ENCODE measurements at places on chromosomes 5 and 9. TPM values are rescaled to one million over a fixed set of nuclear protein-coding genes. Genes with fewer than 3 reads are reported as not detected.
A peak's percentile ranks its signal among the peaks of the same experiment; 100 is the strongest.

- DNase-seq = no peak
Observed at GRCh38 chr9:86854898-86855523, 92.3 kb downstream of the GAS1 start.

DNA sequence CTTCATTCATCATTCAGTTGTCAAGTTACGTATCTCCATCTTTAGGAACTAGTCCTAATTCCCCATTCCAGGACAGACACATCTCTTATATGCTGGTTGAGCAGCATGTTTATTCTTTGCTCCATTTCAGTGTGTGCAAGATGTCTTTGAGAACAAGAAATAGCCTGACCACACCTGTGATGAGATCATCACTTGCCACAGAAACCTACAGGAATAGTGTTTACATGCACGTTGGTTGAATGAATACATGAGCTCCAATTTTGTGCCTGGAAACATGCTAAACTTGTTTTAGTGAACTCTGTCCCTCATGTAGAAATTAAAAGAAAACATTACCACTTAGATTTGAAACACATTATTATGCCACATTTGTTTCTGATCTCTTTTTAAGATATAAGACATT is 489.1 kb downstream of the CDH18 start:
- DNase-seq = no peak

Gene LHX3
- total RNA-seq = 0.11 TPM

Gene IRX2
- total RNA-seq = not detected

Gene SLC25A48
- not detected for total RNA-seq

GRCh38 chr5:120160124-120160895 is 303.8 kb upstream of the PRR16 start:
- DNase-seq = no peak

GRCh38 chr5:133400831-133401351 is 211.4 kb downstream of the FSTL4 start:
- DNase-seq = no peak

Gene RAD1
- 42.6 TPM for total RNA-seq

DNA sequence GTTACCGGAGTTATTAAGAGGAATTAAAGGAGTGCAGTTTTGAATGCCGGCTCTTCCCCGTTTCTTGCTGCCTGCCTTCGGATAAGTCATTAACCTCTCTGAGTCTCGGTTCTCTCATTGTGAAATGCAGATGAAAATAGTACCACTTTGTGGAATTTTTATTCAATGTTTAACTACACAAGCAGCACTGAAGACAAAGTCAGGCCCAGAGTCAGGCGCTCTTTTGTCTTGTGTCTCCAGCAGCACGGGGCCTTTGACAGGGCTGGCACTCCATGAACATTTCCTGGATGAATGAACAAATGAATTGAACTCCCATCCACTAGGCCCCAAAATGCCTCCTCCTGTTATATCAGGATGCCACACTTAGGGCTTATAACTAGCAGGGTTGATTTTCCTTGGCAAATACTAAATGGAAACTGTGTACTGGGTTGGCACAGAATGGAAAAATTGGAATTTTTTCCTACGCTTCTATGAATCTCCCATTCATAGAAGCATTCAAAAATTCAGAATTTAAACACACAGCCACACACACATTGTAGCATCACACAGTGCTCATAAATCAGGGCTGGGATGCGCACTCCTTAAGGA is 332.8 kb downstream of the MLLT3 start:
- no peak for DNase-seq

Gene CNTNAP3
- total RNA-seq = not detected

GRCh38 chr5:114686356-114686755 is 324.5 kb downstream of the KCNN2 start:
- no peak for DNase-seq

DNA sequence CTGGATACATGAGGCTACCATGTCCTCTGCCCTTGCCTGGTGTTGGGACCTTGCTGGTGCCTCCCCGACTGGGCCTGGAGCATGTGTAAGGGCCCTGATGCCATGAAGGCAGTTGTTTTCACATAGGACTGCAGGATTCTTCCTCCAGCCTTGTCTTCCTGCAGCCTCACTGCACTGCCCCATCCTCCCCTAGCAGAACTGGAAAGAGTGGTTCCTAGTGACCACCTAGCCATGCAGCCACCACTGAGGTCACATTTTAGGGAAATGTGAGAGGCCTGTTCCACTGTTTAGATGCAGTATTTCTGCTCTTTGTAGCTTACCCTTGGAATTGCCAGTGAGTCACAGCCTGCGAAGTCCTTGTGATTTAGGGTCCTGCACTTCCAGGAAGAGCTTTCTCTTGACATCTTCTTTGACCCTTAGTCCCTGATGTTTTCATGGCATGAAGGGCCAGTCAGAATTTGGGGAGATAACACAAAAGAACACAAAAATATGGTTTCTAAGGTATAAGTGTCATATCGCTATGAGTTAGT is 24.2 kb upstream of the TNFAIP8 start:
- DNase-seq = no peak

DNA sequence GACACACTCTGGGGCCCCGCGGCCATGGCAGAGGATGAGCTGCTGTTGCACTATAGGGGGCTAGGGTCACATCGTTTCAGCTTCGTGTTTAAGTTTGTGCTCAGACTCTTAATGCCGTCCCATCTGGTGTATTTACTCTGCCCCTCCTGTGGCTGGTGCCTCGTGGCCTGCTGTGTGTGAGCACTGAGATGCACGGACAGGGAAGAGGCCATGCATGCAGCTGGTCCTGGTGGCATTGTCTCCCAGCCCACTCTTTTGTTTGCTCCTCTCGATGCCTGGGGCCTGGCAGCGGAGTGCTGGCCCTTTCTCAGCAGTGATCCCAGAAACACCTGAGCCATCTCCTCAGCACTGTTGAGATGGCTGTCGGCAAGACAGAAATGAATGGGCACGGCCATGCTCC is 30.0 kb upstream of the PHF2 start:
- DNase-seq = no peak

- DNase-seq = no peak
Observed at GRCh38 chr5:71587766-71588532, 809 bp downstream of the MCCC2 start.

- no peak for DNase-seq
Observed at GRCh38 chr5:171438738-171439137, 19.3 kb downstream of the FGF18 start.

DNA sequence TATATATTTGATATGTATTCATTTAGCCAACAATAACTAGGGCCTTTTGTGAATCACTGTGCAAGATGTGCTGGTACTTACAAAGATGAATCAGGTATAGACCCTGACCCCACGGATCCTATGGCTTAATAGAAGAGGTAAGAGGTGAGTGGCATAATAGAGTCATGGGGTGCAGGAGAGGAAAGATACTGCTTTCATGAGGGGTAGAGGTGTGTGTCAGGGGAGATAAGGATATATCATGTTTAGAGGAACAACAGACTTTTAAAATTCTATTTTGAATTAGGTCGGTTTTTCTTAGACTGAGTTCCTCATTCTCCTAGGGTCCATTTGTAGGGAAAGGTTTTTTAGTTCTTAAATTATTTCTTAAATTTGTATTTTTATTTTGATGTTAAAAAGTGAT is 27.8 kb downstream of the ZCCHC7 start:
- DNase-seq = no peak

Gene CDO1
- 1.9 TPM for total RNA-seq

Gene SLC46A2
- total RNA-seq = not detected

Gene FOXD4L3
- not detected for total RNA-seq

- no peak for DNase-seq
Observed at GRCh38 chr9:126053913-126054312, 272.7 kb upstream of the MVB12B start.

DNA sequence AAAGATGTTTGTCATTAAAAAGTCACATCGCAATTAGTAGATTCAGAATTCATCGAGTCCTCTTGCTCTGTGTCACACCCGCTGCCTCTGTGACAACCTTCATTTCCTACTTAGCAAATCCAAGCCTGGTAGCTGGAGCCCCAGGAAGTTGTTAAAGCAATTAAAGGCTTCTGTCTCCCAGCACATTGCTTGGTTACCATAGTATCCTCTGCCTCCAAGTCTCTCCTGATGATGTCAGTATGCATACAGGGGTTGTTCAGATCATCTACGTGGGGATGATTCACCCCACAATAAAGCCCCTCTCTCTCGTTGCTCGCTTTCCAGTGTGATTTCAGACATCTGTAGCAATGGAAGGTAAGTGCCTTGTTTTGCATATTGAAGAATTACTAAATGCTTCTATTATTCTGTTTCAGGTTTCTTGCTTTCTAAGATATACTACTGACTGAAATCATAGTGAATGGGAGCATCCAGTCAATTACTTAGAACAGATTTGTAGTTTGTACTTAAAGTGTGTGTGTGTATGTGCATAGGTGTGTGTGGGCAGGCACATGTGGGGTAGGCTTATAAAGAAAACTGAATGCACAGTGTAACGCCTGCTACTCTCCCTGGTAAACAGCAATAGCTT is 52.9 kb downstream of the PAM start:
- no peak for DNase-seq

Gene CDX1
- not detected for total RNA-seq

Gene HAND1
- total RNA-seq = not detected

DNA sequence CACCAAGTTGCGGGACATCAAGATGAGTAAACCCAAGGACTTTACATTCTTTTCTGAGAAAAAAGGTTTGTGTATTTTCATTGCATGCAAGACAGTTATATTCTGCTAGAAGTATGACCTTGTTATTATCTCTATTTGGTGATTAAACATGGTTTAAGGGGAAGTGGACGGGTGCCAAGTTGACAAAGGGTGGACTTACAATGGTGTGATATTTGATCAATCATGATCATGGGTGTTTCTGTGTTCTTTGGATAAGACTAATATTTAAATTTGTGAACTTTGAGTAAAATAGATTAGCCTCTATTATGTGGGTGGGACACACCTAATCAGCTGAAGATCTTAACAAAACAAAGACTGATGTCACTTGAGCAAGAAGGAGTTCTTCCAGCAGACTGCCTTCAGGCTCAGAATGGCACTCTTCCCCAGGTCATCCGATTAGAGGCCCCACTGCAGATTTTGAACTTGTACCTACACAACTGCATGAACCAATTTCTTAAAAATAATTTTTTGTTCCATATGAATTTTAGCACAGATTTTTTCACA is 782.9 kb downstream of the CDH12 start:
- DNase-seq = no peak

- no peak for DNase-seq
Observed at GRCh38 chr5:65566505-65566904, 3.4 kb downstream of the PPWD1 start.

DNA sequence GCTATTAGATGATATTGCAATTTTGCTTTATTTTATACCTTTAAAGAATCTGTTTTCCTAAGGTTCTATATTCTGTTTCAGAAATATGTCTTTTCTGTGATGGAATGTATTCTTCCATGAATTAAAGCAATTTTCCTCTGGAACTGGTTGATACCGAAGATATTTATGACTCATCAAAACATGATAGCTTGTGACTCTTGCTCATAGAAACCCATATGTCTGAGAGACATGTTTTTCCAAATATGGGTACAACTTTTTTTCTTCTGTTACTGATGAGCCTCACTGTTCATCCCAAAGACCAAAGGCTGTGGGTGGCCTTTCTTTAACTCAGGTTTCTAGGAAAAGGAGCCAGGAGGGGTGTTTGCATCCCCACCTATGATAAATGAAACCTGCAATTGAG is 126.1 kb upstream of the PAPPA start:
- no peak for DNase-seq

Gene UBLCP1
- total RNA-seq = 22.7 TPM

Gene JAKMIP2
- total RNA-seq = 0.60 TPM

DNA sequence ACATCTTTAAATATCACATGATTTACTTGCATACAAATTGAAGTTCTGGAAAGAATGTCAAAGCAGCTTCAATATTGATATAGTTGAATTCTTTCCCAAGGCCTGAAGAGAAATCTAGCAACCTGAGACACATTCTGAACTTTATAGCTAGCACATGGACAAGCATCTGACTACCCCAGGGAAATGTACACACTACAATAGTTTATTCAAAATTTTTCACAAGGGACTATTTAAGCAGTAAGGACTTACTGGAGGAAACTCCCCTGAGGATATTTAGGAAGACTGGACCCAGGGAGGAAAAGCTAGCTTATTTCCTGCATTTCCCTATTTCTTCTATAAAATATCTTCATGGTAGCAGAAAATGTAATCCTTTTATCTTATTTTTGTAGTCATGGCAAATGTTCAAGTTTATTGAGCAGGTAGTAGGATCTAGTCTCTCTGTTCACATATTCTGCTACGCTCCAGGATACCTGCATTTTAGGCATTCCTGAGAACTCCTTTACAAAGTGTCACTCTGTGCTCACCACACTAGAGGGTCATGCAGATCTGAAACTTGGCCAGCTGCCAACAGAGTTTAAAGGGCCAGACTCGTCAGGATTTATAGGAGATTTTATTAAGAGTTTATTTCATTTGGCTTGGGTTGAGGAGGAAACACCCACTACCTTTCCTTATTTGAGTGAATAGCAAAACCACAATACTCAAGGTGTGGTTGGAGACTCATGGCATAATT is 348.4 kb upstream of the FTMT start:
- DNase-seq = no peak

DNA sequence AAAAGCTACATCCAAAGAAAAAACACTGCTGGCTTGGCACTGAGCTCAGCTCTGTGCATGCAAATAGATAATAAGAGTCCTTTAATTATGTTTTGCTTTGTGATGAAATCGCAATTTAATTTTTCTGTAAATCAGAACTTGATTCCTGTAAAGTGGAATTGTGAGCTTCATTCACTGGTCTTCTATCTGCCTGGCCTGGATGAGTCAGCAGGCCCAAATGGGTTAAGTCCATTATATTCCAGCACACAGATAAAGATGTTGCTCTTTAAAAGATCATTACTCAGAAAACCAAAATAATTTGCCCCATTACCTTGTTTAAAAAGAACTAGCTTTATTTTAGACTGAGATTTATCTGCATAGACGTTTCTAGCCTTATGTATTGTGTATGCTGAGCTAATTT is 90.4 kb downstream of the CARTPT start:
- DNase-seq = no peak

DNA sequence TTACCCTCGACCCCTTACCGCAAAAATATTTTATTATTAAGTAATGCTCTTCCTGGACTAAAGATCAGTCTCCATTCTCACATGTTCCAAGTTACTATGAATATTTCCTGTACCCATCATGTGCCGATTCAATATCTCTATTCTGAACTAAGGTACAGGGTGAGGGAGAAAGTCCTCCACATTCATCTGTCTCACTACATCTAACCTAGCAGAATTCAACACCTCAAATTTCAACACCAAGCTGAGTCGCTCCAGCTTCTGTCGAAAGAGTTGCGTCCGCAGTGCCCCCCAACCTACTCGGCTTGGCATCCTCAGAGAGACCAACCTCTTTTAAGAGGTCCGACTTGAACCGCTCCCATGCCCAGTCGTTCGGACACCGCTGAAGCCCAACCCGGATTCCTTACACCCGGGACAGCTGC is 1.0 kb downstream of the CERT1 start:
- DNase-seq = peak; percentile 61

GRCh38 chr9:116270546-116270945 is 117.0 kb downstream of the PAPPA start:
- no peak for DNase-seq

Gene BRINP1
- not detected for total RNA-seq

GRCh38 chr9:100191264-100191663 is 92.2 kb downstream of the INVS start:
- DNase-seq = no peak
